ENCODE measurements at places on chromosomes 11 and 22. TPM values are rescaled to one million over a fixed set of nuclear protein-coding genes. Genes with fewer than 3 reads are reported as not detected.

Gene AP2A2
- 39.6 TPM for total RNA-seq

DNA sequence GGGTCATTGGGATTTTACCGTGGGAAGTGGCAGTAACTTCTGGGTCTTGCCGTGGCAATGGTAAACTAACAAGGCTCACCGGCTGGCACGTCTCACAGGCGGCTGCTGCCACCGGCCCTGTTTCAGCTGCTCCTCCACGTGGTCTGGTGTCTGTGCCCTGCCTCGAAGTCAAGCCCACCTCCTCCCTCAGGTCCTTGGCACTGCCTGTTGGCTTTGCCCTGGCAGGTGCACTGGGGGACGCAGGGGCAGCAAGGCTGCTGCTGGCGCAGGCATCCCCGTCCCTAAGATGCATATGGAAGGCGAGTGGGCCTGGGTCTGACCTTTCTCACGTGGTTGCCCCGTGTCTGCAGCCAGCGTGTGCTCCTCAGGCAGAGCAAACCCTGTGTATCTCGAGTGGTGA, 783.6 kb downstream of the BRD1 start:
- H3K36me3 ChIP-seq, result no peaks in the 10 kb centered on the region
- no peak overlapping the region for H3K27ac ChIP-seq
- H3K27me3 ChIP-seq, result no peaks in the 10 kb centered on the region

GRCh38 chr11:68610452-68611116, 73.8 kb upstream of the GAL start:
- H3K27me3 ChIP-seq, result no peaks in the 10 kb centered on the region
- DNase-seq, result no peak
- no peaks in the 10 kb centered on the region for H3K36me3 ChIP-seq
- H3K27ac ChIP-seq, result no peak overlapping the region
- no peak overlapping the region for H3K4me3 ChIP-seq

- no peak for DNase-seq
- H3K36me3 ChIP-seq, result no peaks in the 10 kb centered on the region
- H3K27ac ChIP-seq, result peak within 1 kb of the TSS; percentile 57
- no peaks in the 10 kb centered on the region for H3K27me3 ChIP-seq
- peak within 1 kb of the TSS; percentile 33 for H3K4me3 ChIP-seq
These were observed at the start of gene LIF for GRCh38 chr22:30245985-30246813. TSS of gene LIF (minus strand) at chr22:30246759. CDS start at chr22:30246695, 64 bp downstream.

DNA sequence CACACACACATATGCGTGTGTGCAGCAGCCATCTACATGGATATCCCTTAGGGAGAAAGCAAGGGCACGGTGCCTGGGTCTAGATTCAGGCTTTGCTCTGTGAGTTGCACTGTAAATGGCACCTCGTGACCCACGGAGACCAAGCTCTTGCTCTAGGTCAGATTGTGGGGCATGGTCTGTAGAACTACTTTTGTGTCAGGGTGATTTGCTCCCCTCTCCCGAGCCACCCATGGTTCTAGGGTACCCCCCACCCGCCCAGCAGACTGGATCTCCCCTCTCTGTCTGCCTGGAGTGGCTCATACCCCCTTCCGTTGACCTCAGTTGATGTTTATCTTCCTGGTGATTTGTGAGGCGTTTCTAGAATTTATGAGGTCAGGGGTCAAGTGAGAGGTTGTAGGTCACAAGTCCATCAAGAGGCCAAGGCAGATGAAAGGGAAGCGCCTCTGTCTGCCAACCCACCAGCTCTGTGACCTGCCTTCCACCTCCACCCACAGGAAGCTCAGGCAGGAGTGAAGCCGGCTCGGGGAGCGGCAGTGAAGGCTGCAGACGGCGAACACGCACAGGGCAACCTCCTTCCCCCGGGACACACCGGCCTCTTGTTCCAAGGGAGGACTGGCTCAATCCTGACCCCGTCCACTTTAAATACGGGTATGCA, 76.2 kb upstream of the TTLL12 start:
- DNase-seq, result no peak
- H3K4me1 ChIP-seq, result peaks cover 7% of the 10 kb centered on the region
- no peaks in the 10 kb centered on the region for H3K27me3 ChIP-seq
- H3K4me3 ChIP-seq, result no peak overlapping the region

GRCh38 chr11:88193278-88193677, 18.0 kb upstream of the RAB38 start:
- H3K4me1 ChIP-seq, result no peaks in the 10 kb centered on the region
- no peaks in the 10 kb centered on the region for H3K27me3 ChIP-seq
- H3K36me3 ChIP-seq, result no peaks in the 10 kb centered on the region
- no peak overlapping the region for H3K27ac ChIP-seq

Gene FAM181B
- total RNA-seq, result 0.91 TPM

Gene TBX10
- total RNA-seq, result not detected

DNA sequence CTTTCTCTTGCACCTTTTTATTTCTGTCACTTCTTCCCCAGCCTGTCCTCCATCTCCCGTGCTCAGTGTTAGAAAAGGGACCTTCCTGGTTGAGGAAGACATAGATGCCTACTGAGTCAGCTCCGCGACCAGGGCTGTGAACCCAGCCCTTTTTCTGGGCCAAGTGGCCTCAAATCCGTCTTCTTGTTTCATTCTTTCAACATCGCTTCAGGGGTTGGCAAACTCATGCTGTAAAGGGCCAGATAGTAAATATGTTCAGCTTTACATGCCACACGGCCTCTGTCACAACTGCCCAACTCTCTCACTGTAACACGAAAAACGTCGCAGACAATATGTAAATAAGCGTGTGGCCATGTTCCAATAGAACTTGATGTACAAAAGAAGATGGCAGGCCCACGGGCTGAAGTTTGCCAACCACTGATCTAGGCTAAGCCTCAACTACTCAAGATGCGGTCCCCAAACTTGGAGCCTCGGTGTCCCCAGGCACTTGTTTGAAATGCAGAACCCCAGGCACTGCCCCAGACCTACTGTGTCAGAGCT, 338.4 kb downstream of the MN1 start:
- no peak overlapping the region for H3K27ac ChIP-seq
- H3K4me3 ChIP-seq, result no peak overlapping the region
- H3K4me1 ChIP-seq, result no peaks in the 10 kb centered on the region
- H3K36me3 ChIP-seq, result no peaks in the 10 kb centered on the region

DNA sequence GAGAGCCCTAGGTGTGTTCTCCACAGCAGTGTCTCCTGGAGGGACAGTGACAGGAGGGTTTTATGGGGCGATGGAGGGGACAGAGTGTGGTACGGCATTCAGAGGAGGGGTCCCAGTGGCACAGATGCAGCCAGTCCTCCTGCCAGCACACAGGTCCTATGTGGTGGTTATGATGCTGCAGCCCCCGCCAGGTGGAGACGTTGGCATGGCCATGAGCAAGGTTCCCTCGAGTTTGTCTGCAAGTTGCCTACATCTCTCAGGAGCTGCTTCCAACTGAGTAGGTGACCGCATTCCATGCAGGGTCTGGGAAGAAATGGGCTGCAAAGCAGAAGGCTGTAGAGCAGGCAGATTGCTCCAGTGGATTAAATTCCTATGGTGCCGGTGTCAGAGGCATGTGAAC, 646.0 kb downstream of the TBC1D22A start:
- H3K27me3 ChIP-seq, result no peaks in the 10 kb centered on the region
- no peaks in the 10 kb centered on the region for H3K36me3 ChIP-seq
- H3K4me1 ChIP-seq, result no peaks in the 10 kb centered on the region
- no peak overlapping the region for H3K4me3 ChIP-seq
- no peak overlapping the region for H3K27ac ChIP-seq

- DNase-seq, result no peak
- no peak overlapping the region for H3K27ac ChIP-seq
- no peaks in the 10 kb centered on the region for H3K4me1 ChIP-seq
These were observed 203.4 kb downstream of the LRRC4C start for GRCh38 chr11:41256041-41256440.

DNA sequence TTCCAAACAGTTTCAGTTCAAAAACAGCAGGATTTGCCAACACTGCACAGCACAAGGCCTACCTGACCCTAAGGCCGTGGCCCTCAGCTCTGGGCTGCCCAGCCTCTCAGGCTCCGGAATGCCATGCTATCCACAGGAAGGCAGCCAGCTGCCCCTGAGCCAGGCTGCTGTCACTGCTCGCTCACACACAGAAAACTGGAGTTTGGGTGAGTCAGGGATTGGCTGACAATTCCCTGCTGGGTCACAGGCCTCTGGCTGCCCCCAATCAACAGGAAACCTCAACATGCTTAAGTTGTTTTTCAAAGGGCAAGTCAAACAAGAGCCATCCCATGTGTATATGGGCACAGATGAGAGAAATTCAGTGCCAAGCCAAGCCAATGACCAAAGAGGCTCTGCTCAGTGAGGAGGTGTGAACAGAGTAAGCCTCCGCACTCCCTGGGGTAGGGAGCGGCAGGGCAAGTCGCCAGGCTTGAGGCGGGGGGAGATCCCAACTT, 50.2 kb downstream of the RPL27A start:
- H3K27me3 ChIP-seq, result no peaks in the 10 kb centered on the region
- peaks cover 27% of the 10 kb centered on the region for H3K4me1 ChIP-seq
- H3K4me3 ChIP-seq, result no peak overlapping the region
- H3K36me3 ChIP-seq, result no peaks in the 10 kb centered on the region
- H3K27ac ChIP-seq, result peak overlapping the region; percentile 94
- peak; percentile 75 for DNase-seq

- no peaks in the 10 kb centered on the region for H3K4me1 ChIP-seq
These were observed 243.1 kb upstream of the TENM4 start for GRCh38 chr11:79683930-79684329.

DNA sequence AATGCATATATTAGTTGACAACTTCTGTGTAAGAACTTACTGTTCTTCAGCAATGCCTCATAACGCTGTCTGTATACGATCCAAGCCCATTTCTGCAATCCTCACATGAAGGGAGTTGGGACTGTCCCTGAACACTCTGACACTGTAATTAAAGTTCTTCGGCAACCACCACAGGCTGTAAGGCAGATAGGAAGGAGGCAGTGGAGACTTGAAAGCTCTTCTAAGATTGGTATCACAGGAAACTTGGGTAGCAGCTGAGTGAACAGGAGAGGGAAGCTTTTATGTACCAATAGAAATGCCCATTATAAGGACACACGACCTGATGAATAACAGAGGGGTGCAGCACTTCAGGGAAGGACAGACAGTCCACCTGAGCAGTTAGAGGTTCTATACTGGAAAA, 12.0 kb upstream of the GAB2 start:
- H3K36me3 ChIP-seq, result no peaks in the 10 kb centered on the region
- H3K27me3 ChIP-seq, result no peaks in the 10 kb centered on the region
- no peaks in the 10 kb centered on the region for H3K4me1 ChIP-seq
- H3K27ac ChIP-seq, result no peak overlapping the region
- no peak overlapping the region for H3K4me3 ChIP-seq

Gene OR51E1
- not detected for total RNA-seq

Gene MPEG1
- 1.0 TPM for total RNA-seq

GRCh38 chr11:13324141-13324540, 46.6 kb downstream of the BMAL1 start:
- no peaks in the 10 kb centered on the region for H3K27me3 ChIP-seq
- H3K27ac ChIP-seq, result no peak overlapping the region
- no peak overlapping the region for H3K4me3 ChIP-seq
- DNase-seq, result no peak
- no peaks in the 10 kb centered on the region for H3K4me1 ChIP-seq

Gene H19
- total RNA-seq, result 3,028 TPM

GRCh38 chr11:134385774-134386565, 26.1 kb downstream of the B3GAT1 start:
- no peaks in the 10 kb centered on the region for H3K36me3 ChIP-seq
- no peak overlapping the region for H3K4me3 ChIP-seq
- H3K27ac ChIP-seq, result no peak overlapping the region
- no peaks in the 10 kb centered on the region for H3K27me3 ChIP-seq
- no peak for DNase-seq

Gene SLC29A2
- total RNA-seq, result 1.5 TPM

DNA sequence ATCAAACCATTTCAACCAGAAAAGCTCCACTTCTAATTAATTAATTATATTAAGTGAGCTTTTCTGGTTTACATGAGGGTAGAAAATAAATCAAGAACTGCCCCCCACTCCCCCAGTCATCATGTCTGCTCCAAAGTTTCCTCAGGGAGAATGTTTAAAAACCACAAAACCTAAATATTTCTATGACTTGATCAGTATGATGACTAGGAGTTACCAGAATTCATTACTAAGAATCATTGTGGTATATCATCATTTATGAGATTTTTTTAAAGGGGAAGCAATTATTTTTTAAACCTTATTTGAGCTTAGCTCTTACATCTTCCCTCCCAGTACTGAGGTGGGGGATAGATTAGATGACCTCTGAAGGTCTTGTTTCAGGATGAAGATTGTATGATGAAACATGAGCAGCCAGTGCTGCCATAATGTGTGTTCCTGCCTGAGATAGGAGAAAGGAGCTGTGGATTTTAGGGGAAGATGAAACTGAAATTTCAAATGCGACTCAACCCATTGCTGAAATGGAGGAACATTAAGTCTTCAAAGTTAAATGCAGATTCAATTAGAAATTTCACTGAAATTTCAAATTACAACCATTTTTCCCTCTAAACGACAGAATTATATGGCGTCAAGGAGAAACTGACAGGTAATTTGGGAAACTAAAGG, 401.3 kb upstream of the CADM1 start:
- H3K4me1 ChIP-seq, result no peaks in the 10 kb centered on the region
- no peak overlapping the region for H3K4me3 ChIP-seq
- no peaks in the 10 kb centered on the region for H3K27me3 ChIP-seq
- no peak for DNase-seq
- no peaks in the 10 kb centered on the region for H3K36me3 ChIP-seq

Gene OR4C15
- not detected for total RNA-seq

- H3K27ac ChIP-seq, result peak overlapping the region; percentile 94
- DNase-seq, result no peak
- H3K27me3 ChIP-seq, result no peaks in the 10 kb centered on the region
- H3K36me3 ChIP-seq, result no peaks in the 10 kb centered on the region
- H3K4me3 ChIP-seq, result peak overlapping the region; percentile 76
These were observed 463 bp downstream of the TMEM126B start for GRCh38 chr11:85628771-85629341.

DNA sequence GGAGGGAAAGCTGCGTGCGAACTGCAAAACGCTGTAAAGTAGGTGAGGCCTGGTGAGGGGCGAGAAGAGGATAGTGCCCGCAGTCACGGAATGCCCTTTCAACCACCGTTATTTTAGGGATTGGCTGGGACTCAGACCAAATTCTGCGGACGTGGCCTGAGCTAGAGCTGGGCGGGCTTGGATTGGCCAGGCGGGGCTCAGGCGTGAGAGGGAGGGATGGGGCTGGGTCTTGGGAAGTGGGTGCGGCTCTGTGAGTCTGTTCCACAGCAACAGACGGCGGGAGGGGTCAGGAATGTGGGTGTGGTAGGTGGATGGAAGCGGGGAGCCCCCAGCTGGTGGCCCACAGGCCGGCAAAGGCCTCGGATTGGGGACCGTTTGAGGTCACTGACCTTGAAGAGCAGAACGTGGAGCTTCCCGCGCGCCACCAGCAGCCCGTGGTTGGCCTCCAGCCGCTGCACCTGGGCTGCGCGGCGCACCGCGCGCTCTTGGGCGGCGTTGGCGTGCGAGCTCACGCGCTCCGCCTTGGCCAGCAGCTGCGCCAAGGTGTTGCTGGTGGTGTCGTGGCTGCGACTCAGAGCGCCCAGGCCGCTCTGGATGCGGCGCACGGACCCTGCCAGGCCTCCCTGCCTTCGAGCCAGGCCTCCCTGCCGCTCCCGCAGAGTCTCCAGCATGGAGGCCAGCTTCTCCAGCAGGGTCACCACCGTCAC, 444 bp downstream of the CAVIN3 start:
- H3K27me3 ChIP-seq, result no peaks in the 10 kb centered on the region
- peak overlapping the region; percentile 53 for H3K4me3 ChIP-seq
- H3K4me1 ChIP-seq, result no peaks in the 10 kb centered on the region
- peak; percentile 92 for DNase-seq
- no peaks in the 10 kb centered on the region for H3K36me3 ChIP-seq
